K562 (cell line): ENCODE measurements at places on chromosomes 2 and 18.

GRCh38 chr2:164937864-164938401 lies 17.4 kb downstream of the SLC38A11 start:
- DNase-seq: no peak

DNA sequence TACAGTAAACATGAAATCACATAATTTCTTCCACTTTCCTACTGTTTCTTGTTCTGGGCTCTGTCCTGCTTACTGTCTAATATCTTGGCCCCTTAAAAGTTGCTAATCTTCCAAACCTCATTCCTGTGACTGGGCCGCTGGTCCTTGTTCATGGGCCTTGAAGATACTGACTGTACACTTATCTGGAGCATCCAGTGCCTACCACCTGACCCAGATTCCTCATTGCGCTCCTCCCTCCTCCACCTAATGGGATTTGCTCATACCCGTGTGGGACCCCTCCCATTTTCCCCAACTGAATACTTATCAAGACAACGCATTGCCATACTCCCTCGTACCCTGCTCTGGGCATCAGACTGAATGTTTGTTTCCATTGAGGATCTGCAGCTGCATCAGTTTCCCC lies 6.1 kb upstream of the IL37 start:
- DNase-seq: peak; percentile 38

- no peak for DNase-seq
These were observed 138.2 kb upstream of the NRP2 start for GRCh38 chr2:205543937-205544702.

DNA sequence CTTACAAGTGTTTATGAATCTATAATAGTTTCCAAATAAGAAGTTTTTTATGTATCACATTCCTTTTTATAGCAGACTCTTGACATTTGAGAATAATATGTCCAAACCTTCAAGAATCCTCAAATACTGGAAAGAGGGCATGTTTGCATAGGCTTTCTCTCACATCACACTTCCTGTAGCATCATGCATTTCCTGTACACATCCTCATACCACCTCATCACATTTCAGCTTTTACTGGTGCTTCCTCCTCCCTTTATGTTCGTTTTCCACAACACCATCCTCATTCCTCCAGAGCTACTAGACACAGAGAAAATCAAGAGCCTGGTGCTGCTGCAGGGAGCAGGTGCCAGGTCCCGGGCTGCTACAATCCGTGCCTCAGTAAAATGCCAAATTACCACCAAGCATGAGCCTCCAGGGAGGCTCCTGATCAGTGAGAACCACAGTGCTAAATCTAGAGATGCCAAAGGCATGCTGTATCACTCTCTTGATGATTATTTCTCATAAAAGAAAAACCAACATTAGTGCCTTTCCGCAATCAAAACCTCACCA lies 137.7 kb upstream of the CYP1B1 start:
- DNase-seq: no peak

GRCh38 chr2:147236601-147237000 lies 608.2 kb upstream of the ACVR2A start:
- no peak for DNase-seq

DNA sequence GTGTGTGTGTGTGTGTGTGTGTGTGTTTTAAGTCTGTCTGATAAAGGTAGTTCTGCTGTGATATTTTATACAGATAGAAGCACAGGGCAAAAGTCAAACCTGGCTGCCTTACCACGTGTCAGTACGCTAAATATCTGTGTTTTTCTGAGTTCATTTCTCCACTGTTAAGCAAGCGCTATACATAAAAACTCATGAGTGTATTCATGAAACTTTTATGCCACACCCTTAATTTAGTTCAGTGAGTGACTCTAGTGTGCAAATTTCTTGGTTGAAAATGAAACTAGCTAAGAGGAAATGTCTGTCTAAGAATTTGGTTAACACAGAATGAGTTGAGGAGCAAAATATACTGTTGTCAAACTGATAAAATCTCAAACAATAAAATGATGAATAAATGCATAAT lies 11.2 kb downstream of the CASP10 start:
- DNase-seq: no peak

GRCh38 chr2:190849774-190850173 lies 30.8 kb upstream of the GLS start:
- DNase-seq: no peak

DNA sequence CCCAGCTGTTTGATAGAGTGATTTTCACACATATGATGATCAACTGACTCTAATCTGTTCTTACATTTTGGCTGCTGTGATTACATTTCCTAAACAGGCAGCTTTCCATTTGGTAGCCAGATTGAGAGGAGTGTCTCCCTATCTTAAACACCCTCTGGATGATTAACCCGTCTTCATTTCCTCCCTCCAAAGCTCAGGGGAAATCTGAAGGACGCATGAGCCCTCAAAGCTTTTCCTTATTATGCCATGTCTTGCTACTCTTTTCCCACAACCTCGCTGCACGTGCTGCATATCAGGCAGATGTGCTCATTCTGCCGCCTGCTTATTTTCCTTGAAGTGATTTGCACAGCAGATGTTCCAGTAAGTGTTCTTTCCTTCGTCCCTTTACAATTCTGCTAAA lies 837.4 kb downstream of the LRRTM4 start:
- no peak for DNase-seq

DNA sequence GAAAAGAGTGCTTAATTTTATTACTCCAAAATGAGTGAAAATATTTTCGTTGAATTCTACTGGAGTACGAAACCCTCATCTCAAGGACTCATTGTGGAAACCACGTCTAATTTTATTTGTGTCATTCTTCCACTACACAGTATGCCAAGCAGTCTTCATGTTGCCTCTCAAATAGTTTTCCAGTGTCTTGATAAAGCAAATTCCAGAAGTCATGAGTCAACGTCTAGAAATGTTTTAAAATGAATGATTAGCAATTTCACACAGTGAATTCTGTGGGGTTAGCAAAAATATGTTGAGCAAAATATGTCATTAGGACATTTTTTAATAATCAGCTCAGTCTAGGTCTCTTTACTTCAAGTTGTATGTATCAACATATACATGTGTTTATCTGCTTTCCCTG lies 865.5 kb downstream of the DSC3 start:
- no peak for DNase-seq

DNA sequence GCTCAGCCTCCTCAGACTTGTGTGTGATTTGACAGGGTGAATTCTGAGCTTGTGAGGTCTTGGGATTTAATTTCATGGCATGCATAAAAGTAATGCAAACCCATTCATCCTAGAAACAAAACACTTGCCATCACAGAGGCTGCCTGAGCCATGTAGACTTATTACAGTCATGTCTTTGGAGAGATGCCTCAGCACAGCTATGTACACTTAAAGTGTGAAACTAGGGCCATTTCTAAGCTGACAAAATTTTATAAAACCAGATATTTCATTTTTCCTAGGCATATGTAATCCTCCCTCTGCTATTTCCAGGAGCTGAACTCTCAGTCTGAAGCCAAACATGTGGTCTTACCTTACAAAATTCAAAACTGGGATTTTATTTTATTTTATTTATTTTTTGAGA lies 322.2 kb upstream of the SPHKAP start:
- no peak for DNase-seq

- no peak for DNase-seq
These were observed 40.0 kb upstream of the NCKAP5 start for GRCh38 chr2:133608291-133608690.

- DNase-seq: no peak
These were observed 119.1 kb upstream of the STPG4 start for GRCh38 chr2:47274054-47274782.

- peak; percentile 67 for DNase-seq
These were observed 175.3 kb downstream of the INHBB start for GRCh38 chr2:120520929-120521912.

- DNase-seq: peak; percentile 40
These were observed 99.7 kb upstream of the SERTAD2 start for GRCh38 chr2:64753399-64753798.

GRCh38 chr2:234050455-234051135 lies at the start of gene SPP2:
Gene SPP2 (plus strand): TSS chr2:234050702. CDS start chr2:234050787, 85 bp downstream.
- DNase-seq: no peak

DNA sequence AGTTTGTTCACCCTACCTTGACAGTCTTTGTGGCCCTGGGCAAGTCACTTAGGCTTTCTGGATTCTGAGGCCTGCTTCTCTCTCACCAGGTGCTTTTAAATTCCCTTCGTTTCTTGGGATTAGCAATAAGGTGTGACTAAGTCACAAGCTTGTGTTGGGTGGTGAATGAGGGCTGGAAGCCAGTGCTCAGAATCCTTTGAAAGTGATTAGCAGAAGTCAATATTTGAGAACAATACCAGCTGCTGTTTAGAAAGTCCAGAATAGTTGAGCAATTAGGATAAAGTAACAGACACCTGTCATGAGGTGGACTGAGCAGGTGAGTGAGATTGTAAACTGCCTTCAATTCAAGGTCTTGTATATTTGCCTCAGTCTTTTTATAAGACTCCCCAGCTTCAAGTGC lies 19.3 kb upstream of the MGAT5 start:
- no peak for DNase-seq

DNA sequence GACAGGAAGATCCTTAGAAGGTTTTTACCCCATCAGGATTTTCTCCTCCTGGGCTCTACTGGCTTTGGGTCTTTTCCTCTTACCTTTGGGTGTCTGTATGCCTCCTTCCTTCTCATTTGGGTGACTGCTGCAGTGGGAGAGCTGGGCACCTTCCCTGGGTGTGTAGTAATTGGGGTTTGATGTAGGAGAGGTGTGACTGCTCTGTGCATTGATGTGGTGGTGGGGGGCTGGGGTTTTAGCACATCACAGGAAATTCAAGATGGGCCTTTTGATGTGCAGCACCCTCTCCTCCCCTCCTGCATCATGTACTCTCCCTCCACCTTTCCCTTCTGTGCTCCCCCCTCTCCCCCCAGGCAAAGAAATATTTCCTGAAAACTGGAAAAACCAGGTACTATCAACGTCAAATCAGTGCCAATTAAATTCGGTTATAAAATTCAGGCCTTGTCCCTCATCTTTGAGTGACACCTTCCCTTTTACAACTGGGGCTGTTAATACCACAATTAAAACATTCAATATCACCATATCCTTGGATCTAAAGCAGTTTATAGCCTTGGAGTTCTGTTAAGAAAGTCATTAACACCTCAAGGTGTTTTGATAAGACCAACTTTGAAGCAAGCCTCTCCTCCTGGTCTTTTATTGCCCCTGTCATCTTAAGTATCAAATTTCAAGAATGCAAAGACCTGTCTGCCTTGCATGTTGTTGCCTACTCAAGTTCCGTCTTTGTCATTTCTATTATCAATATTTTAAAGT lies 23.3 kb downstream of the EDAR start:
- no peak for DNase-seq
